ENCODE measurements at places on chromosomes 13 and 19. TPM values are rescaled to one million over a fixed set of nuclear protein-coding genes. Genes with fewer than 3 reads are reported as not detected.
A peak's percentile ranks its signal among the peaks of the same experiment; 100 is the strongest.

CD33 gene
- not detected for total RNA-seq

IL17D gene
- total RNA-seq, result 3.1 TPM

FUT1 gene
- not detected for total RNA-seq

CDC16 gene
- 71.0 TPM for total RNA-seq

CELF5 gene
- total RNA-seq, result not detected

ZNF677 gene
- not detected for total RNA-seq

KLF1 gene
- not detected for total RNA-seq

ZNF497 gene
- 1.5 TPM for total RNA-seq

HIPK4 gene
- total RNA-seq, result not detected

KCNN4 gene
- total RNA-seq, result 33.9 TPM

SLC10A2 gene
- total RNA-seq, result not detected

ETV2 gene
- total RNA-seq, result not detected

CABP5 gene
- not detected for total RNA-seq

DNA sequence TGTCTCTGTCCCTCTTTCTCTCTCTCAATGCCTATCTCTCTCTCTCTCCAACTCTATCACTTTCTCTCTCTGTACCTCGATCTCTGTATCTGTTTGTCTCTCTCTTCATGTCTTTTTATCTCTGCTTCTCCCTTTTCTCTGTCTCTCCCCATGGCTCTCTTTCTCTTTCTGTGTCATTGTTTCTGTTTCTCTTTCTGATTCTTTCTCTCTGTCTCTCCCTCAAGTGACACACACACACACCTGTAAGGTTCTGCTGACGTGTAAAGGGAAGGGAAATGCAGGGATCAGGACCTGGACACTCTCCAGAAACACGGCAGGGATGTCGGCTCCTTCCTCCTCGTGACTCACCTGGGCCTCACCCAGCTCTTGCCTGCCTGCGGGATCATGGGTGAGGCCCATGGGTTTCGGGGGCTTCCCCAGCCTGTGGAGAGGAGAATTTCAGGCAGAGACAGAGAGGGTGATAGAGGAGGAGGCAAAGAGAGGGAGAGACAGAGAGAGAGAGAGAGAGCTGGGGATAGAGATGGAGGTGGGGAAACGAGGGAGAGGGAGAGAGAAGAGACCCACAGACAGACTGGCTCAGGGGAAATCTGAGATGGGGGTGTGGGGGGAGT is 5.4 kb upstream of the PLAUR start:
- H3K27ac ChIP-seq, result peak overlapping the region; percentile 86
- DNase-seq, result peak; percentile 92
- H3K4me3 ChIP-seq, result no peak overlapping the region
- H3K27me3 ChIP-seq, result no peaks in the 10 kb centered on the region
- no peaks in the 10 kb centered on the region for H3K36me3 ChIP-seq

- H3K4me3 ChIP-seq, result no peak overlapping the region
- H3K27me3 ChIP-seq, result no peaks in the 10 kb centered on the region
- no peak for DNase-seq
- H3K4me1 ChIP-seq, result no peaks in the 10 kb centered on the region
Observed at GRCh38 chr13:20185366-20186056, 7.2 kb downstream of the GJB2 start.

DNA sequence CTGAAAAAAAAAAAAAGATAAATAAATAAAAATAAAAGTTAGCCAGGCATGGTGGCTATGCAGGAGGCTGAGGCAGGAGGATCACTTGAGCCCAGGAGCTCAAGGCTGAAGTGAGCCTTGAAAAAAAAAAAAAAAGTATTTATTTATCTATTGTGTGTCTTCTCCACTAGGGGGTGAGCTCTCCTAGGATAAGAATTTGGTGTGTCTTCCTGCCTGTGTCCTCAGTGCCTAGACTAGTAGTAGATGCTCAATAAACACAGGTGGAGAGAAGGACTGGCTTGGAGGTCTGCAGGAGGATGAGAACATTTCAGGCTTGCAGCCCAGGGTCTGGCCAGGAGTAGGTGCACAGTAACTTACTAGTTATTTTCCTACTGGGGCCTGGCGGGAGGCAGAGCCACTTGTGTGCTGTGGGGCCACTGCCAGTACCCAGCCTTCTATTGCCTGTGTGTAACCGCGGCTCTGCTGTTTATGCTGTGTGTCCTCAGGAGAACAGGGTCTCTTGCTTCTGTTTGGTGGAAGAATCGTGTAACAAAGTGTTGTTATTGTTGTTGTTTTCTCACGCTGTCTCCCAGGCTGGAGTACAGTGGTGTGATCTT is 5.4 kb downstream of the LMTK3 start:
- no peak overlapping the region for H3K4me3 ChIP-seq
- H3K36me3 ChIP-seq, result no peaks in the 10 kb centered on the region
- DNase-seq, result peak; percentile 28
- H3K27me3 ChIP-seq, result peaks cover 2% of the 10 kb centered on the region
- H3K4me1 ChIP-seq, result peaks cover 16% of the 10 kb centered on the region

DNA sequence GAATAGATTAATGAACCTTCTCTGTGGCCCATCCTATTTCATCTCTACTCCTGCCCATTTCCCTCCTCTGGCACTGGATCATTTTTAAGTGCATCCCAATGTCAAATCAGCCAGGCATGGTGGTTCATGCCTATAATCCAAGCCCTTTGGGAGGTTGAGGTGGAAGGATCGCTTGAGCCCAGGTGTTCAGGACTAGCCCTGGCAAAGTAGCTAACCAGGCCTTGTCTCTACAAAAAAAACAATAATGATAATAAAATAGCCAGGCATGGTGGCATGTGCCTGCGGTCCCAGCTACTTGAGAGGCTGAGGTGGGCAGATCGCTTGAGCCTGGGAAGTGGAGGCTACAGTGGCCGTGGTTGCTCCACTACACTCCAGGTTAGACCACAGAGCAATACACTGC is 517.0 kb downstream of the MYO16 start:
- no peaks in the 10 kb centered on the region for H3K4me1 ChIP-seq
- H3K4me3 ChIP-seq, result no peak overlapping the region
- no peaks in the 10 kb centered on the region for H3K36me3 ChIP-seq
- peaks cover 12% of the 10 kb centered on the region for H3K27me3 ChIP-seq

GRCh38 chr19:10279737-10280442 is 6.9 kb upstream of the ICAM4 start:
- no peak overlapping the region for H3K27ac ChIP-seq
- no peak overlapping the region for H3K4me3 ChIP-seq
- DNase-seq, result no peak
- H3K27me3 ChIP-seq, result peaks cover 24% of the 10 kb centered on the region
- peaks cover 98% of the 10 kb centered on the region for H3K36me3 ChIP-seq

GRCh38 chr19:28210886-28211285 is 1002.1 kb downstream of the UQCRFS1 start:
- no peak overlapping the region for H3K4me3 ChIP-seq
- H3K27me3 ChIP-seq, result no peaks in the 10 kb centered on the region
- no peaks in the 10 kb centered on the region for H3K36me3 ChIP-seq
- no peaks in the 10 kb centered on the region for H3K4me1 ChIP-seq

GRCh38 chr19:46975011-46975924 is 44.4 kb upstream of the NPAS1 start:
- no peak for DNase-seq
- H3K27me3 ChIP-seq, result no peaks in the 10 kb centered on the region
- H3K4me1 ChIP-seq, result peaks cover 47% of the 10 kb centered on the region
- H3K27ac ChIP-seq, result peak overlapping the region; percentile 88

DNA sequence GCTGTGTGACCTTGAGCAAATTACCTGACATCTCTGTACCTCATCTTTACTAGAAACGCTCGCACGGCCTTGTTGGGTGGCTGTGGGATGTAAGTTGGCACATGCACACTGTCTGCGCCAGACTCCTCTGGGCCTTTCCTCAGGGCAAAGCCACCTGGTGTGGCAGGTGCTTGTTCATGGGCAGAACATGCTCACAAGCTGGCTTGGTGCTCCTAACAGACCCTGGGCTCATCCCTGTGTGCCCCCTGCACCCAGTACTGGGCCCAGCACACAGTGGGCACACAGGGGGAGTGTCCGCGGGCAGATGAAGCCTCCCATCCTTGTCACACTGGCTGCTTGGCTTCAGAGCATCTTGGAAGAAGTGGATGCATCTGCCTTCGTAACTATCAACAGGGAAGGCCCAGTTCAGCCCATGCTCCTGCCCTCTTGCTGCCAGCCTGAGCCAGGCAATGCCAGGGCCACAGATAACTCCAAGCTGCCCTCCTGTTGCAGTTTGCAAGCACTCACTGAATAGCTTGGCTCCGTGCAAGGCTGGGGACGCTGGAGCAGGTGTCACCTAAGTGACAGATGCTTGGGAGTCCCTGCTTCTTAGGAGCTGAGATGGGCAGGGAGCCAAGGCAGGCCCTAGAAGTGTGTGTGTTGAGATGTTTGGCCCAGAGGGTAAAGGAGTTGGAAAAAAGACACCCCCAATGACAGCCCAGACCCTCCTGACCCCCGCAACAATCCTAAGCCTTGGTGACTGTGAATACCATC is 123.9 kb downstream of the TUBA3C start:
- no peaks in the 10 kb centered on the region for H3K4me1 ChIP-seq
- no peak overlapping the region for H3K27ac ChIP-seq
- H3K27me3 ChIP-seq, result no peaks in the 10 kb centered on the region
- no peak for DNase-seq

- no peak overlapping the region for H3K4me3 ChIP-seq
- H3K4me1 ChIP-seq, result peaks cover 38% of the 10 kb centered on the region
- no peak for DNase-seq
- H3K27me3 ChIP-seq, result no peaks in the 10 kb centered on the region
- no peak overlapping the region for H3K27ac ChIP-seq
Observed at GRCh38 chr13:44868397-44868796, 120.9 kb downstream of the NUFIP1 start.

GRCh38 chr19:44803442-44804428 is 5.2 kb upstream of the BCAM start:
- H3K4me3 ChIP-seq, result no peak overlapping the region
- H3K27ac ChIP-seq, result no peak overlapping the region
- no peak for DNase-seq
- peaks cover 5% of the 10 kb centered on the region for H3K27me3 ChIP-seq
- peaks cover under 1% of the 10 kb centered on the region for H3K36me3 ChIP-seq
- peaks cover 20% of the 10 kb centered on the region for H3K4me1 ChIP-seq

- peak; percentile 51 for DNase-seq
- peaks cover 16% of the 10 kb centered on the region for H3K36me3 ChIP-seq
- no peak overlapping the region for H3K4me3 ChIP-seq
- peak overlapping the region; percentile 52 for H3K27ac ChIP-seq
- no peaks in the 10 kb centered on the region for H3K27me3 ChIP-seq
- H3K4me1 ChIP-seq, result peaks cover 36% of the 10 kb centered on the region
Observed at GRCh38 chr13:33229446-33230177, 55.9 kb downstream of the STARD13 start.

DNA sequence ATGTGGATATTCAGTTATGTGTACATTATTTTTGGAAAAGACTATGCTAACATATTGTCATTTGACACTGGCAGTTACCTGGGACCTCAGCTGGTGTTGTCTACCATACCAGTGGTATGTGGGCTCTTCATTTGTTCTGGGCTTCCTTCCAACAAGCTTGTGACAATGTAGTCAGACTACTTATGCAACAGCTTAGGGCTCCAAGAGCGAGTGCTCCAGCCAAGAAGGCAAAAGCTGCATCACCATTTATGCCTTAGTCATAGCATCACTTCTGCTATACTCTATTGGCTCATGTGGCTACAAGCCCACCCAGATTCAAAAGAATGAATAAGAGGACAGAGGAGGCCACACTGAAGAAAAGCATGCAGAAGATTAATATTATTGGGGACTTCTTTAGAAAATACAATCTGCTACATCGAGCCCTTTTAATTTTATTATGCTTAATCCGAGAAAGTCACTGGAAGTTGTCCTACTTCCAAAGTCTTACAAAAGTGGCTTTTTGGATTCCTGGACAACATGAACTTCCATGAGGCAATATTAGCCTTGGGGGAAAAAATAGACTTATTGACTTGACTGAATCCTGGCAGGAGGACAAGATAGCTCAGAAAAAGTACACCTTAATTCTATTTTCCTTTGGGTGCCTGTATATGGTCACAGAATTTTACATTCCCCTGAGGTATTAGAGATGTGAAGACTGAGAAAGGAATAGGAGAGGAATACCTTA is 529.4 kb upstream of the HTR2A start:
- DNase-seq, result no peak
- no peaks in the 10 kb centered on the region for H3K36me3 ChIP-seq
- H3K27me3 ChIP-seq, result no peaks in the 10 kb centered on the region

- H3K27me3 ChIP-seq, result no peaks in the 10 kb centered on the region
- no peaks in the 10 kb centered on the region for H3K36me3 ChIP-seq
- H3K4me3 ChIP-seq, result peak overlapping the region; percentile 69
- DNase-seq, result peak; percentile 16
Observed at GRCh38 chr13:36817996-36818803, 822 bp upstream of the RFXAP start.

DNA sequence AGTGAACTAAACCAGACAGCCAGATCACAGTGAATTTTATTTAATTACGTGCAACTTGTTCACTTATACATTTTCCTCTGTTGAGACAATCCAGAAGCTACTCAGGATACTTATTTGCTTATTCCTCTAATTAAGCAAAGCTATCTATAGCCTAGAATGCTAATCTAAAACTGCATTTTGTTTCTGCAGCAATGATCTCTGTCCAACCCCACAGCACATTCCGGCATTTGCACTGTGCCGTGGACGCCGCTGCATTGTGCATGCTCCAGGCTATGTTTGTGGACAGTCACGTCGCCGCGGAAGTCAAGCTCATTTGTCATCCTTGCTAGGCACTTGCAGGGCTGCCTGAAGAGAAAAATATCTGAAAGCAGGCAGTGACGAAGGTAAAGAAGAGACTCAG is 406.9 kb downstream of the RFC3 start:
- H3K27ac ChIP-seq, result no peak overlapping the region
- H3K27me3 ChIP-seq, result no peaks in the 10 kb centered on the region
- no peak for DNase-seq
- no peak overlapping the region for H3K4me3 ChIP-seq

DNA sequence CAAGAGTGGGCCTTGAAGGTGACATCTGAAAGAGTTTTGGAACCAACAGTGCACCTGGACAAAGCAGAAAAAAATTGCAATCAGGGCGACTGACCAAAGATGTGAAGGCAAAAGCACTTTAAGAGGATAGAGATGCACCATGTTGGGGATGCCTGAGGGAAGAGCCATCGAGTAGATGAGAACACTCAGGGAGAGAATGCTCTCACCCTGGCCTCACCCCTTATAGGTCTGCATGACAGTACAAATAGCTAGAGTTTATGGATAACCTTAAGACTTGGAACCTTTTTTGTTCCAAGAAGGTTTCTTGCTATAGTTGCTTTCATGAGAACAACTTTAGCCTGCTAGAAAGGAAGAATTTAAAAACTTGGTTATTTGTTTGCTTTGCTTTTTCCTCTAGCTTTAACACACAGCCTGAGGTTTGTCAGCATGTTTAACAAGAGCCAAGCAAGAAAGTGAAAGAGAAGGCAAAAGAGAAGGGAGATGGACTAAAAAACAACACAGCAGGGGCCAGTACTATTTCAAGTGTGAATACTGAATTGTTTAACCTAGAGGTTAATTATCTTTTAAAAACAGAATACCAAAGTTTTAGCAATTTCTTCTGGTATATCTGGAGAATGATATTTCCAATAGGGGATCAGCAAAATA is 418.9 kb downstream of the DIAPH3 start:
- H3K27ac ChIP-seq, result peak overlapping the region; percentile 40
- H3K4me3 ChIP-seq, result no peak overlapping the region
- DNase-seq, result no peak
- H3K27me3 ChIP-seq, result no peaks in the 10 kb centered on the region
